ENCODE measurements at places on chromosomes 7 and 10.

GRCh38 chr7:20301311-20301939 lies 29.3 kb upstream of the ITGB8 start:
- peak; percentile 10 for DNase-seq

GRCh38 chr7:12888717-12889116 lies 201.3 kb downstream of the ARL4A start:
- no peak for DNase-seq

DNA sequence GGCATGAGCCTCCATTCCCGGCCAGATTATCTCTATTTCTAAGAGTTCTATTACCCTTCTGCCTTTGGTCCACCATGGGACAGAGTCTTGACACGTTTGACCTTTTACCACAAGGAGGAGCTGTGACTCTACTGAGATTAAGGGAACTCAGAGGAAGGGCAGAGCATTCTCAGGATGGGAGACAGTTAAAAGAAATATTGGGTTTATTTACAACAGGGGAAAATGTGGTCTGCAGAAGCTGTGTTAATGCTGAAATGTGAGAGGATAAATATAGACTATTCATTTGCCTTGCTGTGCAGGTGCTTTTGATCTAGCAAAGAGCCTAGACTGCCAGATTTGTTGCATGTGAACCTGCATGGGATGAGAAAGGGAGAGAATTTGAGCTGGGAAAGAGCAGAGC lies 45.8 kb upstream of the PRSS58 start:
- DNase-seq: peak; percentile 46

- no peak for DNase-seq
These were observed 32.2 kb downstream of the PLXNA4 start for GRCh38 chr7:132544025-132544424.

DNA sequence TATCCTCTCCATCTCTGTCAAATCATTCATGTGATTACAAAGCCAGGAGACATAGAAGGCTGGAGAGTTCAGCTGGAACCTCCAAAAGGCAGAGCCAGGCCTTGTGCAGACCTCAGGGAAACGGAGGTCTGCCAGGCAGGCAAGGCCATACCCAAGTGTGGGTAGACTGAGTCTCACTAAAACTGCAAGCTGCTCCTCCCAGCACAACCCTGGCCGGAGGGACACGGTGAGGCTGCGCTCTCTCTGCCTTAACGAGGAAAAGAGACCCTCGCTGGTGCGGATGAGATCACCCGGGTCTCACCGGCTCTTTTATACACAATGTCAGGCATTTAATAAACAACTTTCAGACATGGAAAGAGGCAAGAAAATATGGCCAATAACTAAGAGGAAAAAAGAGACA lies 66.1 kb upstream of the INPP5A start:
- DNase-seq: no peak

DNA sequence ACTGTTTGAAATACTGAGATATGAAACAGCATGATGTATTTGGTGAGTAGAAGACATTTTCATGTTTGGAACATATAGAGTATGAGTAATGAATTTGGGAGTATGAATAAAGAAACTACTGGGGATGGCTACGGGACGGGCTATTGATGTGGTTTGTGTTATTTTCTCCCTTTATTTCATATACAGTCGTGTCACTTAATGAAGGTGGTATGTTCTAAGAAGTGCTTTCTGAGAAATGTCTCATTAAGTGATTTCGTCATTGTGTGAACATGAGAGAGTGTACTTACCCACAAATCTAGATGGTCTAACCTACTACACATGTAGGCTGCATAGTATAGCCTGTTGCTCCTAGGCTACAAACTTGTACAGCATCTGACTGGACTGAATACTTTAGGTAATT lies 106.3 kb downstream of the CCNY start:
- no peak for DNase-seq

- no peak for DNase-seq
These were observed 85.0 kb upstream of the PAX2 start for GRCh38 chr10:100660365-100660764.

DNA sequence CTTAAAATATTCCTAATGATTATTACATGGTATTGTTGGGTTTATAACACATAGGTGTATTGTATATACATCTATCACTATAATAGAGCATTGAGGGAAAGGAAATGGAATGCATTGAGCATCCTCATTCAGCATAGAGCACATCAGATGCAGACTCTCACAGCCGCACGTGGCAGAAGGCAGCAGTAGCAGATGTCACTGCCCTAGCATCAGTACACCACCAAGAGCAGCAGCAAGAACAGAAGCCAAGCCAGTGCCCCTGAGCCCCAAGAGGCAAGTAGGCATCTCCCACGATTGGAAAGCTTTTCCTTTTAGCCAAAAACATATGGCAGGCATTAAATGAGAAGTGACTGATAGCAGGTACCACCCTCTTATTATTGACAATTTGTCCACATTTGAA lies 510.0 kb downstream of the TNS3 start:
- DNase-seq: no peak

GRCh38 chr10:97612386-97612785 lies 20.9 kb downstream of the MORN4 start:
- DNase-seq: peak; percentile 65

- DNase-seq: peak; percentile 85
These were observed 6.1 kb upstream of the VCL start for GRCh38 chr10:73991884-73992245.

DNA sequence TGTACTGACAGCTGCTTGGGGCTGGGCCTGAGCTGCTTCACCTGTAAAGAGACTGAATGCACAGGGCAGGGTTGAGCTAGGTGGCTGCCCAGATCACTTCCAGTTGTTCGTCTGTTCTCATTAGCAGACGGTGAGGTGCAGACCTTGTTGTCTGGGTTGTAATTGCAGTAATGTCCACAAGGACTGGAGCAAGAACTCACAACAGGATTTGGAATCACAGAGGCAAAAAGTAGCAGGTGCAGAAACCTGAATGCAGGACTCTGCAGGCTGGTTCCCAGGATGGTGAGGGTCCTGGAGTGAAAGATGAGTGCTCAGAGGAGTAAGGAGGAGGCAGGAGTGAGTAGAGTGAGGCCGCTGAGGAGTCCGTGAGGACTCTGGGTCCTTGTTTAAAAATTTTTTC lies 9.2 kb downstream of the ZSCAN25 start:
- DNase-seq: no peak

DNA sequence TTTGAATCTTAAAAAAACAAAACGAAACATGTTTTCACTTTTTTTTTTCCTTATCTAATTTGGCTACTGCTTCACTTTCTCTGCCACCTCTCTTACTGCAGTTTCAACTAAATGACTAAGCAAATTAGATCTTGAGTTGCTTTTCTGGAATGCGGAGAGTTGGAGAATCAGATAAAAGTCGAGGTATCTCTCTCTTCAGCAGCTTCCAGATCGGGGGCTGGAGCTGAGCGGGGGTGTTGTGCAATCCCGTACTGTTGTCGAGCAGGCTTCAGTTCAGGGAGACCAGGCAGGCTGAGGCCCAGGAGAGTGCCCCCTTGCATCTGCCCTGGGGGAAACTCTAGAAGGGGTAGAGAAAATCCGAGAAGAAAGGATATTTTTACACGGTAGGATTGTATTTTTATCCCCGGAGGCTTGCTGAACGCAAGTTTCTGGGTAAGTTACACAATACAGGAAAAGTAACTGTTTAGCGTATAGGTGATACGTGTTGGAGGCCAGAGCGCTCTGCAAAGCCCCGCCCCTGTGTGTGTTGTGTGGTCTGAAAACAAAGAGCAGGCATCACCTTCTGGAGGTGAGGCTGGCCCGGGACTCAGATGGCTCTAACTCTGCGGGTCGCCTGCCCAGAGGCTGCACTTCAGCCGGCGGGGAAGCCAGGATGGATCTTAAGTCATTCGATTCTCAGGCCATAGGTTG lies 116.6 kb downstream of the KLF6 start:
- DNase-seq: peak; percentile 62

GRCh38 chr7:71106226-71106625 lies 25.7 kb upstream of the GALNT17 start:
- DNase-seq: no peak

DNA sequence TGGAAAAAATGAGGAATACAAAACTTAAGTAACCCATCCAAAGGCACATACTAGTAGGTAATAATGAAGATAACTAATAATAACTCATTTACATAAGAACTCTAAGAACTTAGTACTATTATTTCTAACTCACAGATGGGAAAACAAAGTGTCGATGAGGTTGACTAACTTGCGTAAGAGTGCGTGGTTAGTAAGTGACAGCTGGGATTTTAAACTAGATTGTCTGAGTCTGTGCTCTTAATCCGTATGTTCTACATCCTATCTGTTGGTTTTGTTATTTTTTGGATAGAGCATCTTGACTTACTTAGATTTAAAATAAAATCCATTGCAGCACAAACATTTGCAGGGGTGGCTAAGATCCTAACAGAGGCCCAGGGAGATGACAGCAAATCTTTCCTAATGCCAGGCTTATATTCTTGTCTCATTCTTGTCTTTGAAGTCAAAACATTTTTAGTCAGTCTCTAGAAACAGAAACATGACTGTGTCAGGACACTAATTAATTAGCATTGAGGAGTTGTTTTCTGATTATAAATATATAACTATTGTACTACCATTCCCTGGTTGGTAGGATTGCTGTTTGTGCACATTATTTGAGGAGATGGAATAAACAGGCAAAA lies 11.7 kb downstream of the RPA3 start:
- DNase-seq: no peak

GRCh38 chr10:86972613-86973380 lies 4.5 kb downstream of the ADIRF start:
- no peak for DNase-seq

- DNase-seq: no peak
These were observed 39.6 kb downstream of the PDGFA start for GRCh38 chr7:479948-480499.

DNA sequence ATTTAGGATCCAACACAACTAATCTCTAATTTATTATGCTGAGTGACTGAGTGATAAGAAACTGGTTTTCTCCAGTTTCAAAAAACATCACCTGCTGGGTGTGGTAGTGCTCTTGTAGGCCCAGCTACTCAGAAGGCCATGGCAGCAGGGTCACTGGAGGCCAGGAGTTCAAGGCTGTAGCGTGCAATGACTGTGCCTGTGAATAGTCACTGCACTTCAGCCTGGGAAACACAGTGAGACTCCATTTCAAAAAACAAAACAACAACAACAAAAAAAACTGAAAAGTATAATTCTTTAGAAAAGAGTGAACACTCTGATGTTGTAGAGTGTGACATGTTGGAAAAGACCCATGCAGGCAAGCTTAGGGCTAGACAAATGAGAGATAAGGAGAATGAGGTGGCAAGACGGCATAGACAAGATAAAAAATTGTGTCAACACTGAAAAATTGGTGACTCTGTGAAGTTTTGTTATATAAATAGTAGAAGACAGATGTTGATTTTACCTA lies 150.1 kb upstream of the GPR22 start:
- DNase-seq: peak; percentile 57

DNA sequence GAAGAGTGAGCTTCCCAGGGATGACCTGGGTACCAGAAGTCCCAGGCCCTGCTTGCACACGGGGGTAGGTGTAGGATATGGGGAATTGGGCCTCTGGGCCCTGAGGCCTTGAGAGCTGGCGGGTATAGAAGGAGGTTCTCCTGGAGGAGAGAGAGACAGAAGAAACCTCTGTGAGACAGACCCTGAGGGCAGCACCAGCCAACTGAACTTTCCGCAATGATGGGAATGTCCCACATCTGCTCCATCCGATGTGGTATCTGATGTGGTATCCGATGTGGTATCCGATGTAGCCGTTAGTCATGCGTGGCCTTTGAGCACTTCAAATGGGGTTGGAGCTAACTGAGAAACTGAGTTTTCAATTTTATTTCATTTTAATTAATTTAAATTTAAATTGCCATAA lies 30.6 kb upstream of the PLEKHA1 start:
- no peak for DNase-seq

- no peak for DNase-seq
These were observed 123.7 kb downstream of the VIPR2 start for GRCh38 chr7:159020987-159021386.

DNA sequence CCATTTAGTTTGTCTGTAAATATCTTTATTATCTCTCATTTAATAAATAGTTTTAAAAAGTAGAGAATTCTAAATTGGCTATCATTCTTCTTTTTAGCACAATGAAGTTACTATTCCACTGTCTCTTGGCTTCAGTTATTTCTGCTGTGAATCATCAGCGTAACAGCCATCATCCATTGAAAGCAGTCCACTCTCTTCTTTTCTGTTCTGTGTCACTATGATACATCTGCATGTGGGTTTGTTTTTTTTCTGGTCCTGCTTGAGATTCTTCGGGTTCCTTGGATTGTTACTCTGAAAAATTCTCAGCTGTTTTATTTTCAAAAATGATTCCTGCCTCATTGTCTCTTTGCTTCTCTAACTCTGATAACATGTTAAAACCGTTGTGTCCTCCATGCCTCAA lies 52.5 kb downstream of the CSGALNACT2 start:
- DNase-seq: no peak

DNA sequence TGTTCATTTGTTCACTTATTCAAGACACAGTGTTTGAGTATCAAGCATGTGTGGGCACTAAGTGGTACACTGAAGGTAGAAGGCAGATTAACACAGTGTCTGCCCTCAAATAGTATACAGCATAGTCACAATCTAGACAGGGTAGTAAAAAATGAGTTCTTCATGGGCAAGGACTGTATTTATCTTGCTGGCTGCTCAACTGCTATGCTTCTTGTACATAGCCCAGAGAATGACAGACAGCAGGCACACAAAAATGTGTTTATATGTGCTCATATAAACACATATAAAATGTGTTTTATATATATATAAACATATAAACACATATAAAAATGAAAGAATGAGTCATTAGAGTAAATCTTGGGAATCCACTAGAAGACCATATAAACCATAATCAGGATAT lies 43.1 kb downstream of the TFEC start:
- DNase-seq: no peak

GRCh38 chr7:89265631-89266030 lies 470.1 kb upstream of the TEX47 start:
- no peak for DNase-seq

DNA sequence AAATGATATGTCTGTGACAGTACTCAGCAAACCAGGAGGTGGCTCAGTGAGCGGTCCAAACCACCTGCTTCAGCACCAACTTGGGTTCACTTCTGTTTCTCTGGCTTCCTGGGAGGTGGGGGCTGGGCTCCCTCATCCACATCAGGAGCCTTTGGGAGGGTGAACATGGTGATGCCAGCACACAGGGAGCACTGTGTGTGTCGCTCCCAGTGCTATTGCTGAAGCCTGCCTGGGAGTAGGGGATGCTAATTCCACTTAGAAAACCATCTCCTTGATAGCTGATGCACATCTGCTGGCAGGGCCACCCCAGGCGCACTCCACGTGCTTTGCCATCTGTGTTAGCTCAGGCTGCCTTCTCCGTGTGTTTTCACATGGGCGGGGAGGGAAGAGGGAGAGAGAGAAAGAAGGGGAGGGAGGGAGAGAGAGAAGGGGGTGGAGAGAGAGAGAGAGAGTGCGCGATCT lies 58.0 kb downstream of the RAMP3 start:
- no peak for DNase-seq

GRCh38 chr10:24569828-24570657 lies 153.6 kb downstream of the ARHGAP21 start:
- DNase-seq: peak; percentile 87

- no peak for DNase-seq
These were observed 73.9 kb downstream of the PCGF5 start for GRCh38 chr10:91294134-91294906.
